Tibial nerve (tissue), 4 donors: ENCODE measurements at places on chromosomes 12 and 14. TPM values are rescaled to one million over a fixed set of nuclear protein-coding genes. Genes with fewer than 3 reads are reported as not detected.

GRCh38 chr12:121783766-121784165 lies 9.7 kb downstream of the RHOF start:
- no peak overlapping the region for H3K4me3 ChIP-seq
- no peak overlapping the region for H3K27ac ChIP-seq
- no peak for DNase-seq

DNA sequence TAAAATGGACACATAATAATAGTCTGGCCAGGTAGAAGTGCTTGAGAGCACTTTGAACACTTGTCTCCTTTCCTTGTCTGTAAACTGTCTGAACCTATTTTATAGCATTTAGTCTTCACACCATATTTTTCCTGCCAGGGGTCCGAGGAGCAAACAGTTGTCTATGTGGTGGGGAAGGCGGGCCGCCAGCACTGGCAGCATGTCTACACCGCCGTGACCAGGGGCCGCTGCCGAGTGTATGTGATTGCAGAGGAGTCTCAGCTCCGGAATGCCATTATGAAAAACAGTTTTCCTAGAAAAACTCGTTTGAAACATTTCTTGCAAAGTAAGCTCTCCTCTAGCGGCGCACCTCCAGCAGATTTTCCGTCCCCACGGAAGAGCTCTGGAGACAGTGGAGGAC lies 28.7 kb downstream of the HELB start:
- no peak overlapping the region for H3K27ac ChIP-seq
- no peak for DNase-seq
- H3K4me3 ChIP-seq: no peak overlapping the region
- H3K27me3 ChIP-seq: no peaks in the 10 kb centered on the region
- no peaks in the 10 kb centered on the region for H3K4me1 ChIP-seq

DNA sequence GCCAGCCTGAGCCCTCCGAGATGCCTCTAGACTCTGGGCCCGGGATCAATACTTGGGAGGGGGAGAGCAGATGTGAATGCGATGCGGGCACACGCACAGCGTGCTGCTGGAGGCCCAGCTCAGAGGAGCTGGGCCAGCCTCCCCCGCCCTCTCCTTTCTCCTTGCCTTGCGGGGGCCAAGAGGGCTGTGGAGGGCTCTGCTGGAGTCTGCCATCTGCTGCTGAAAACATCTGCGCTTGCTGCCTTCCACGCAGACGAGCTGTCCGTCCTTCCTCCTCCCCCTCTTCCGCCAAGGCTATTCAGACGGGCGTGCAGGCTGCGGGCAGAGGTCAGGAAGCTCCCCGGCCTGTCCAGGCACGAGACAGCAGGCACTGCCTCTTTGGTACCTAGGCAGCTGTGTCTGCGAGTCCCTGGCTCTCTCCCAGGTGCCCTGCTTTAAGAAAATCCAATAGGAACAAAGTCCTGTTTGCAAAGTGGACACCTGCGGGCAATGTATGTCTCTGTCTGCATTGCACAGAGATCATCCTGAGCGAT lies 75.2 kb downstream of the SPRING1 start:
- no peak overlapping the region for H3K27ac ChIP-seq
- H3K36me3 ChIP-seq: no peaks in the 10 kb centered on the region
- H3K4me1 ChIP-seq: peaks cover 18% of the 10 kb centered on the region
- no peak overlapping the region for H3K4me3 ChIP-seq
- H3K27me3 ChIP-seq: no peaks in the 10 kb centered on the region

GRCh38 chr12:113040722-113041171 lies 15.8 kb upstream of the DTX1 start:
- H3K27me3 ChIP-seq: no peaks in the 10 kb centered on the region
- H3K4me3 ChIP-seq: no peak overlapping the region
- no peaks in the 10 kb centered on the region for H3K4me1 ChIP-seq
- no peaks in the 10 kb centered on the region for H3K36me3 ChIP-seq
- H3K27ac ChIP-seq: no peak overlapping the region

GRCh38 chr14:55256586-55256985 lies 14.6 kb upstream of the FBXO34 start:
- H3K4me1 ChIP-seq: no peaks in the 10 kb centered on the region
- no peak overlapping the region for H3K4me3 ChIP-seq
- no peaks in the 10 kb centered on the region for H3K36me3 ChIP-seq
- no peak overlapping the region for H3K27ac ChIP-seq

DNA sequence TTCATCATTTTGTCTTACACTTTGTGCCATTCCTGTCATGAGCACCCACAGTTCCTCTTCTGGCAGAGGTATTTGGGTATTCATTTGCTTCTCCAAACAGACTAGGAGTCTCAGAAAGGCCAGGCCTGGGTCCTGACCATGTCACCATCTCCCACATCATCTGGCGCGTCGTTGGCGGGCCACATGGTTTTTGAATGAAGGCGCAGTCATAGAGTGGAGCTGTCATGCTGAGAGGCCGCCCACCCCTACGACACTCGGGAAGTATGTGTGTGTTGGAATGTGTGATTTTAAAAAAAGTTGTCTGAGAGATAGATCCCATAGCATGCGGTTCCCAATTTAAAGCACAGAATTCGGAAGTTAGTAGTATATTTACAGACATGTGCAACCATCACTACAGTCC lies 15.6 kb upstream of the TTC7B start:
- no peaks in the 10 kb centered on the region for H3K4me1 ChIP-seq
- no peak for DNase-seq
- no peaks in the 10 kb centered on the region for H3K36me3 ChIP-seq
- H3K4me3 ChIP-seq: no peak overlapping the region
- no peak overlapping the region for H3K27ac ChIP-seq

- no peaks in the 10 kb centered on the region for H3K36me3 ChIP-seq
- peak overlapping the region; percentile 76 for H3K4me3 ChIP-seq
- H3K27me3 ChIP-seq: no peaks in the 10 kb centered on the region
Observed at GRCh38 chr14:23555533-23555881, 564 bp upstream of the THTPA start.

GRCh38 chr12:78938341-78939084 lies 73.9 kb downstream of the SYT1 start:
- DNase-seq: no peak
- H3K4me1 ChIP-seq: no peaks in the 10 kb centered on the region
- H3K27me3 ChIP-seq: no peaks in the 10 kb centered on the region
- no peak overlapping the region for H3K4me3 ChIP-seq

DNA sequence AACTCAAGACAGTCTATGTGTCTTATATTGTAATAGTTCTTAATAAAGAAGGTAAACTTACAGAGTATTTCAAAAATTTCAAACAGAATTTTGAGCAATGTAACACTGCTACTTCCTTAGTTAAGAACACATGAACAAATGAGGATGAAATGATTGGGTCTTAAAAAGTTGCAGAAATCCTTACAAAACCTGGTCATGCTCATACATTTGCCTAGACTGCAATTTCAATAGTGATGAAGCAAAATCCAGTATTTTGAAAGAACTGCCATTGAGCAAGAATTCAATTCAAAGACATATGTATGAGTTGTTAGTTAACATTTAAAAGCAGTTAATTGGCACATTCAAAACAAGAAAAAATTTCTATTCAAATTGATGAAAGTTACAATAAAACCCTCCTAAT lies 17.8 kb upstream of the HIF1A start:
- no peak for DNase-seq
- H3K4me3 ChIP-seq: no peak overlapping the region
- H3K4me1 ChIP-seq: no peaks in the 10 kb centered on the region
- no peaks in the 10 kb centered on the region for H3K27me3 ChIP-seq

DNA sequence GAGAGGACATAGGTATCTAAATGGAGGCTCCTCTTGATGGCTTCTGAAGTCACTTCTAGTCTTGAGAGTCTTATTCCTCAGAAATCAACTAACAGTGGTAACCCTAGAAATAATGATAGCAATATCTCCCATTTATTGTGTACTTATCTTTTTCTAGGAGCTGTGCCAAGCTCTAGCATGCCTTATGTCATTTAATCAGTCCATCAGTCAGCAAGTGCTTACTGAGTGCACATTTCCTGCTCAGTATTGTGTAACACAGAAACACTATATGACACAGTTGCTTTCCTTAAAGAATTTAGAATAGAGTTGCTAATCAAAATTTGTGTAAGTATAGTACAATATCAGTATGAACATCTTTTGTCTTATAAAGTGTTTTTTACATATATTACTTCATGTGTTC lies 36.6 kb downstream of the KRT76 start:
- H3K27me3 ChIP-seq: peaks cover 12% of the 10 kb centered on the region
- H3K4me3 ChIP-seq: no peak overlapping the region
- no peaks in the 10 kb centered on the region for H3K36me3 ChIP-seq
- DNase-seq: no peak
- no peak overlapping the region for H3K27ac ChIP-seq

GRCh38 chr14:64412237-64412636 lies 24.1 kb downstream of the MTHFD1 start:
- H3K36me3 ChIP-seq: no peaks in the 10 kb centered on the region
- H3K27me3 ChIP-seq: no peaks in the 10 kb centered on the region
- no peak for DNase-seq
- no peak overlapping the region for H3K4me3 ChIP-seq

GRCh38 chr14:96268431-96269358 lies 12.7 kb downstream of the BDKRB1 start:
- no peaks in the 10 kb centered on the region for H3K36me3 ChIP-seq
- H3K27me3 ChIP-seq: no peaks in the 10 kb centered on the region
- H3K27ac ChIP-seq: no peak overlapping the region
- no peak overlapping the region for H3K4me3 ChIP-seq
- DNase-seq: peak; percentile 40

- H3K4me1 ChIP-seq: no peaks in the 10 kb centered on the region
- H3K27ac ChIP-seq: no peak overlapping the region
- DNase-seq: no peak
- no peaks in the 10 kb centered on the region for H3K36me3 ChIP-seq
- H3K4me3 ChIP-seq: no peak overlapping the region
- no peaks in the 10 kb centered on the region for H3K27me3 ChIP-seq
Observed at GRCh38 chr12:120037851-120038250, 48.8 kb downstream of the BICDL1 start.

- H3K4me1 ChIP-seq: no peaks in the 10 kb centered on the region
- no peaks in the 10 kb centered on the region for H3K27me3 ChIP-seq
- H3K27ac ChIP-seq: no peak overlapping the region
Observed at GRCh38 chr12:46983393-46983793, 96.0 kb upstream of the PCED1B start.

GRCh38 chr14:30872602-30873001 lies 1.8 kb upstream of the COCH start:
- no peaks in the 10 kb centered on the region for H3K4me1 ChIP-seq
- DNase-seq: no peak
- no peak overlapping the region for H3K27ac ChIP-seq
- H3K4me3 ChIP-seq: no peak overlapping the region
- peaks cover 44% of the 10 kb centered on the region for H3K27me3 ChIP-seq

DNA sequence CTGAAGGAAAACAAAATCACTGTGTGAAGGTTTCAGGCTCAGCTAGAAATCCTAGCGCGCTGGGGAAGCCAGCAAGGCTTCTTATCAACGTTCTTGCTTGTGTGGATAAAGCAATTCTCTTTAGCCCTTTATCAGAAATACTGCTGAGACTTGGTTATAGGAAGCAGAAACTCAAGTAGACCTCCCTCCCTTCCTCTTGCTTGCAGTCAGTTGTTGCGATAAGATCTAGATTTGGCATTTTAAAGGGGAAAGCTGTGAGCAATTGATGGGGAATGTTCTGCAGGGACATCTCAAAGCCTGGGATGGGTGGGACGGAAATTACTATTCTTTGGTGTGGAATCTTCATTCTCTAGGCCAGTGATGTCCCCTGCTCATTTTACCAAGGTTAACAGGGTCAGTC lies 76.4 kb upstream of the ANO4 start:
- no peaks in the 10 kb centered on the region for H3K36me3 ChIP-seq
- H3K4me3 ChIP-seq: peak overlapping the region; percentile 58
- H3K4me1 ChIP-seq: no peaks in the 10 kb centered on the region
- no peak for DNase-seq
- H3K27ac ChIP-seq: no peak overlapping the region
- peaks cover 21% of the 10 kb centered on the region for H3K27me3 ChIP-seq

DNA sequence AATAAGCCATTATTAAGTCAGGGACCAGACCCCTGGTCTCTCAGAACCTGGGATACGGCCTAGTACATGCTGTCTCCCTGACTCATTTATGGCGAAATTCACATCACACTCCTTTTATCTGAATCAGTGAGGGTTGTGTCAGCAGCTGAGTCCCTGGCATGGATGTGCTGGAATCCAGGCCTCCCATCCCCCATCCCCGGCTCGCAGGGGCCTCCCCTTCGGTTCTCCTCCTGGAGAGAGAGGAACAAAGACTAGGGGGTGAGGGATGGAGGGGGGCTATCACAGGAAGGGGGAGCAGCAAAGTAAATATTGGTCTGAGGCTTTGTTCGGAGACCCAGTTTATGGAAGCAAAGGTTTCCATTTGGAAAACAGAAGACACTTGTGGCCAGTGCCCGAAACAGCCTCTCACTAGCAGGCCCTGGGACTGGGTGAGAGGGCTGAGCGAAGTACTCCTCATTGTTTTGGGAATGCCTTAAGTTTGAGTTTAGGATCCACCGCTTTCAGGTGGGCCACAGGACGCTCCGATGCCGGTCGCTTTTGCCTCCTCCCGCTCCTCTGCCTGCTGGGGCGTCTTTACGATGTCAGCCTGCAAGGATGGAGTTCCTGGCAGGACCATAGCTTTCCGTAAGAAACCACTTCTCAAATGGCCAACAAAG lies 145.0 kb downstream of the PRKCH start:
- H3K36me3 ChIP-seq: no peaks in the 10 kb centered on the region
- peaks cover 17% of the 10 kb centered on the region for H3K4me1 ChIP-seq
- peak; percentile 9 for DNase-seq
- no peak overlapping the region for H3K4me3 ChIP-seq
- H3K27ac ChIP-seq: no peak overlapping the region

GRCh38 chr14:89283327-89284060 lies 133.5 kb downstream of the FOXN3 start:
- H3K36me3 ChIP-seq: no peaks in the 10 kb centered on the region
- H3K27me3 ChIP-seq: no peaks in the 10 kb centered on the region
- DNase-seq: no peak

GRCh38 chr14:23093104-23093503 lies 1.8 kb downstream of the ACIN1 start:
- no peak overlapping the region for H3K4me3 ChIP-seq
- H3K36me3 ChIP-seq: peaks cover 3% of the 10 kb centered on the region
- DNase-seq: no peak
- H3K4me1 ChIP-seq: no peaks in the 10 kb centered on the region

DNA sequence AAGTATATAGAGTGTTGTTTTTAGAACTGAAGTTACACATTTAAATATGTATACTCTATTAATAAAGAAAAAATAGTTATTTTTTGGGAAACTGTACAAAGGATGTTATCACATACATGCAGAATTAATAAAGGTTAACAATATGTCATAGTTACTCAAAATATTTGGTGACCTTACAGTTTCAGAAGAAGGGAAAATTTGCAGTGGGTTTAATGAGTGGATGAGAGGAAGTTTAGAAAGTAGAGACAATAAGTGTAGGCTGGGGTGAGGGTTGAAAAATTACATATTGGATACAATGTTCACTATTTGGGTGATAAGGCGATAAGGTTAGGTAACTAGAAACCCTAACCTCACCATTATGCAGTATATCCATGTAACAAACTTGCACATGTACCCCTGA lies 13.5 kb downstream of the WNK1 start:
- peaks cover 8% of the 10 kb centered on the region for H3K36me3 ChIP-seq
- DNase-seq: no peak
- no peak overlapping the region for H3K4me3 ChIP-seq
- no peaks in the 10 kb centered on the region for H3K27me3 ChIP-seq
- no peak overlapping the region for H3K27ac ChIP-seq

P3H3 gene
- total RNA-seq: 45.8 TPM

MYRFL gene
- not detected for total RNA-seq

BBOF1 gene
- 3.7 TPM for total RNA-seq

IL26 gene
- not detected for total RNA-seq

SIX6 gene
- not detected for total RNA-seq

IRAK3 gene
- total RNA-seq: 31.6 TPM

PSMD9 gene
- total RNA-seq: 43.2 TPM

SAMD15 gene
- 1.1 TPM for total RNA-seq

HOXC6 gene
- 8.4 TPM for total RNA-seq

MYH6 gene
- not detected for total RNA-seq

KRR1 gene
- 19.2 TPM for total RNA-seq
